T-helper 17 cell (primary cell): ENCODE measurements at places on chromosomes 12 and 14. TPM values are rescaled to one million over a fixed set of nuclear protein-coding genes. Genes with fewer than 3 reads are reported as not detected.

The LYZ gene
- 134 TPM for total RNA-seq

The RARG gene
- total RNA-seq, result 57.8 TPM

The PPP1R1A gene
- not detected for total RNA-seq

The ACOT6 gene
- total RNA-seq, result not detected

GRCh38 chr12:32145096-32145495 lies 38.4 kb downstream of the BICD1 start:
- DNase-seq, result no peak

DNA sequence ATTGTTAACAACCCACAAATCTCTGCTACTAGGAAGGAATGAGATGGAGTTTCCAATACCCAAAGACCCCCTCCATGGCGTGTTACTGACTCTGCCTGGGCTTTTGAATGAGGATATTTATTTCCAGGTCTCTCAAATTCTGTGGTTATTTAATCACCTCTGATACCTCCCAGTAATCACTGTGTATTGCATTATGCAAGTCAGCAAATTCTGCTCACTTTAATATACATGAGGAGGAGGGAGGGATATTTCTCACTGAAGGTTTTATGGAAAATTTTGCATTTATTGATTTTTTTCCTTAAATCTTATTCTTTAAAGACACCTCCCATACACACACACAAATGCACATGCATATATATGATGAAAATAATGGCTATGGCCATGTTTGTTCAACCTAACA lies 962.9 kb downstream of the VRK1 start:
- DNase-seq, result no peak

The DNAH10 gene
- total RNA-seq, result 0.25 TPM

GRCh38 chr12:1776170-1776921 lies 44.0 kb upstream of the LRTM2 start:
- no peak for DNase-seq

DNA sequence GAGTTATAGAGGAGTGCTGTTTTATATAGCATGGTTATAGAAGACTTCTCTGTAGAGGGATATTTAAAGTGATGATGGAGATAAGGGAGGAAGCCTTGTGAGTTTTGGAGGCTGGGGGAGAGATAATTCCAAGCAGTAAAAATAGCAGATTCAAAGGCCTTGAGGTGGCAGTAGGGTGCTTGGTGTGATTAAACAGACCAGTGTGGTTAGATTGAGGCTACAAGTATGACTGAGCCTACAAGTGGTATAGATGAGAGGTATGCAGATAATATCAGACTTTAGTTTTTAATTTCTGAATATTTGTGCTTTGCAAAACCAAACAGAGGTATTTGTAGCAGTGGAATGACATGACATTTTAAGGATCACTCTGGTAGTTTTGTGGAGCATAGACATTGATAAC lies 20.3 kb downstream of the FANCM start:
- DNase-seq, result no peak

GRCh38 chr12:58897969-58898368 lies 22.3 kb downstream of the LRIG3 start:
- DNase-seq, result no peak

GRCh38 chr12:59823567-59823966 lies 227.7 kb downstream of the SLC16A7 start:
- DNase-seq, result no peak

The NCKAP5L gene
- 8.7 TPM for total RNA-seq

DNA sequence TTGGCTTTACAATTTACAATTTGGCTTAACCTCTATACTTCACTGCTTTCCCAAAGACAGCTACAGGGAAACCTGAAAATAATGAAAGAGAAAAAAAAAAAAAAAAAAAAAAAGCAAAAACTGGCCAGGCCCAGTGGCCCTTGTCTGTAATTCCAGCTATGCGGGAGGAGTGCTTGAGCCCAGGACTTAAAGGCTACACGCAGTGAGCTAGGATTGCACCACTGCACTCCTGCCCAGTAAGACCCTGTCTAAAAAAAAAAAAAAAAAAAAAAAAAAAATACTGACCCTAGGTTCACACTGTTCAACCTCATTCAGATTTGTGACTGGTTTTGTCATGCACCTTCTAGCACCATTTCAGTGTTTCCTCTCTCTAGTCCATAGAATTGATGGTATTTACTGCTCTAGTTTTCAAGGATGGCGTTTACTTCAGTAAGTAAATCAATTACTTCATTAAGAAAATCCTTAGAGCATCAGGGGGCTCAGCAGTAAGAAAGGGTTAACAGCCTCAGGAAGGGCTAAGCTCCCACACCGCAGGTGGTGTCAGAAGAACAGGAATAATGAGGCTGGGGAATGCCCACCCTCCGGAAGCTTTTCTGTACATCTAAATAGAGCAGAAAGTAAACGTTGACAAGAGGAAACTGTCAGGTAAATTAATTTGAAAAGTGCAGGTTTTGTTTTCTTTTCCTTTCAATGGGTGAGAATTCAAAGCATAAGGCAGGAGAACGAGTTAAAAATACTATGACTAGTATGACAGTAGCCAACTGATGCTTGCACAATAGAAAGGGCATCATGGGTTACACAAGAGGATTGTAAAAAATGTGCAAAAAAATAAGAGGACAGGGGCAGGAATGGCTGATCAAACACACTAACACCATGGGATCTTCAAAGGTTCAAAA lies 115.0 kb upstream of the MDM1 start:
- DNase-seq, result no peak

The KRT71 gene
- not detected for total RNA-seq

The CCDC38 gene
- total RNA-seq, result 0.10 TPM

The RNF34 gene
- 63.9 TPM for total RNA-seq

GRCh38 chr12:70876952-70877351 lies 43.6 kb downstream of the PTPRR start:
- DNase-seq, result no peak

The ZDHHC17 gene
- total RNA-seq, result 48.0 TPM

DNA sequence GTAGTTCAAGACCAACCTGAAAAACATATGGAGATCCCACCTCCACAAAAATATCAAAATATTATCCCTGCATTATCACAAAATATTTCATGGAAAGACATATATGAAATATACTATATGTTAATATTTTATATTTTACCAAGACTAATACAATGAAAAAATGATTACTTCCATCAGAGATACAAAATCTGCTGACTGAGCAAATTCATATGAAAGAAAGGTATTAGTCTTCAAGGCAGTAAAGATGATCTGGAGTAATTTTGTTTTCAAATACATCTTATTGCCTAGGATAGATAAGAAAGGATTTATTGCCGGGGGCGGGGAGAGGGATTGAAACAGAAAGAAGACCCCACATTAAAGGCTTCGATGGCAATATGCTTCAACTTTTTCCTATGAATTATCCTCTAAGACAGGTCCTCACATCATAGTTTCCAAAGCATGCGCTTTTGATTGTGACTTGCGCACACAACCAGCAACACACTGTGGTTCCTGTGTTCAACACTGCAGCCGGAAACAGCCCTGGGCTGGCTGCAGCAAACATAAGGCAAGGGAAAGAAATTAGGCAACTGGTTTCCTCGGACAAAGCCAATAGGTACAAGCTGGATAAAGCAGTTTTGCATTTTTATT lies 83.2 kb downstream of the SPPL3 start:
- DNase-seq, result no peak

DNA sequence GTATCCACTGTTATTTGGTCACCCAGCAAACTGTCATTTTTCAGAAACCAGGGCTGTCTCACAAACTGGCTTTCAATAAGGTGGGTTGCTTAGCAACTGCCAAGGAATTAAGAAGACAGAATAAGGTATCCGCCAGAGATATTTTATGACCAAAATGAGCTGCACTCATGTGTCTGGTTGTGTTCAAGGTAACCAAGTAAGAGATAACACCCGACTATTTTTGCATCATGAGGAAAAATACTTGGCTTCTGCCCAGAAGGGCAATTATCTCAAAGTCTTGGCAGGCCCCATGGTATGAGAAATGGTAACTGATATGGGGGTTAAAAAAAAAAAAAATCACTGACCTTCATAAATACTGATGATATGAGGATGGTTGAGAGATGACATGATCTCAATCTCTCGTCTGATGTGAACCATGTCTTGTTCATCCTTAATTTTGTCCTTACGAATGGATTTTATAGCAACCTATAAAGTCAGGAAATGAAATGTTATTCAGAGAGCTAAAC lies 32.6 kb downstream of the NUAK1 start:
- DNase-seq, result no peak

- DNase-seq, result no peak
Observed at GRCh38 chr12:94717656-94718055, 67.3 kb upstream of the TMCC3 start.

DNA sequence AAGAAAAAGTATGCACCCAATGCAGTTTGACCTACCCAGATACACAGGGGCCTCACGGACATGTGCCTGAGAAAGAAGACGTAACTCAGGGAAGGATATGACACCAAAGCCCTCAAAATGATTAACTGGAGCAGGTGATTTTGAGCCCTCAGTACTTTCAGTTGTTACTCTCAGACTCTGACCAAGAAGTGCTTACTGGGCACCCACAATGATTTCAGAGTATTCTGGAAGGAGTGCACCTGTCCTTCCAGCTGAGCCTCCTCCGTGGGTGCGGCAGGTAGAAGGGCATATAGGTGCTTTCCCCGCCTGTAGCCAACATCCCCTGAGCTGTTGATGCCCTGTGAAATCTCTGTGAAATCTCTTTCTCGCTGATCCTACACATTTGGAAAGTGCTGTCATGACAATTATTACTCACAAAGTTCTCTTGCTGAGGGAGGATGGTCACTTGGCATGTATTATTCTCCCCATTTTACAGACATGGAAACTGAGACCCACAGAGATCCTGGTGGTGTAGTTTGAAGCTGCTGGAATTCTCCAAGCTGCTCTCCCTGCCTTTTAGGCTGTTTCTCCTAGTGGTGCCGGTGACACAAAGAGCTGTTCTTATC lies 154.3 kb upstream of the CCND2 start:
- DNase-seq, result no peak

- no peak for DNase-seq
Observed at GRCh38 chr14:56107615-56108014, 10.6 kb upstream of the PELI2 start.

The CPM gene
- 4.1 TPM for total RNA-seq

The SAMD15 gene
- 0.32 TPM for total RNA-seq

- DNase-seq, result no peak
Observed at GRCh38 chr12:103128862-103129501, 171.5 kb downstream of the ASCL1 start.

GRCh38 chr14:71891185-71891584 lies 41.0 kb upstream of the RGS6 start:
- DNase-seq, result no peak

- DNase-seq, result no peak
Observed at GRCh38 chr12:32964981-32965585, 68.5 kb upstream of the PKP2 start.

- DNase-seq, result no peak
Observed at GRCh38 chr14:89276424-89276975, 140.5 kb downstream of the FOXN3 start.

DNA sequence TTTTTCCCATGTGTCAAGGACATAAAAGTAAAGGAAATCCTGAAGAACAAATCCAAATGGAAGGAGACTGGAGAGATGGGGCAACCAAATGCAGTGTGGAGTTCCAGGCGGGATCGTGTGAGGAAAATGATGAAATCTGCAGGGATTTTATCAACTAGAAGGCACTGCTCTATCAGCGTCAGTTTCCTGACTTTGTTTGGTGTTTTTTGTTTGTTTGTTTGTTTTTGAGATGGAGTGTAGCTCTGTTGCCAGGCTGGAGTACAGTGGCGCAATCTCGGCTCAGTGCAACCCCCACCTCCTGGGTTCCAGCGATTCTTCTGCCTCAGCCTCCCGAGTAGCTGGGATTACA lies 43.3 kb upstream of the GPR132 start:
- no peak for DNase-seq
